Vagina (tissue), 2 donors: ENCODE measurements at places on chromosomes 11 and 22.

DNA sequence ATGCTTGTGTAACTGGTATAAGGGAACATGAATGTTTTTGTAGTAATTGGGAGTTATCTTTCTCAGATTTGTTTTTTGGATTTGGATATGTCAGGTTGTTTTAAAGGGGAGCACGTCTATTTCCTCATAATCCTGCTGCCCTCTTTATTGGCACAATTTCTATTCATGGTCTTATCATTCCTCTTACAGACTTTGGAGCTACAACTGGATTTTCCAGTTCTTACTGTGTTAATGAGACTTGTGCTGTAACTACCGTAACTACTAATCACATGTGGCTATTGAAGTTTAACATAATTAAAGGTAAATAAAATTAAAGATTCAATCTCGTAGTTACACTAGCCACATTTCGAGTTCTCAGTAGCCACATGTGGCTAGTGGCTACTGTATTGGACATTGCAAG is 1.9 kb downstream of the FDX1 start:
- DNase-seq, result no peak

DNA sequence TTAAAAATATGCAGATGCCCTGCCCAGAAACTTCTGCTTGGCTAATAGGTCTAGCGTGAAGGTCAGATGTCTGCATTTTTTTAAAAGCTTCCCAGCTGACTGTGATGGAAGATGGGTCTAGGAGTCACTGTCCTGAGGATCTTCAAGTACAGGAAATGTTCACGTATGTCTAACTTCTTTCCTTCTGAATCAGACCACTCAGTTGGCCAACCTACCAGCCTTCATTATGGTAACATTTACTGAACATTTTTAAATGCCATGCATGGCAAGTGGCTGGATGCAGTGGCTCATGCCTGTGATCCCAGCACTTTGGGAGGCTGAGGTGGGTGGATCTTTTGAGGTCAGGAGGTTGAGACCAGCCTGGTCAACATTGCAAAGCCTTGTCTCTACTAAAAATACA is 1.1 kb upstream of the PRG2 start:
- DNase-seq, result no peak

DNA sequence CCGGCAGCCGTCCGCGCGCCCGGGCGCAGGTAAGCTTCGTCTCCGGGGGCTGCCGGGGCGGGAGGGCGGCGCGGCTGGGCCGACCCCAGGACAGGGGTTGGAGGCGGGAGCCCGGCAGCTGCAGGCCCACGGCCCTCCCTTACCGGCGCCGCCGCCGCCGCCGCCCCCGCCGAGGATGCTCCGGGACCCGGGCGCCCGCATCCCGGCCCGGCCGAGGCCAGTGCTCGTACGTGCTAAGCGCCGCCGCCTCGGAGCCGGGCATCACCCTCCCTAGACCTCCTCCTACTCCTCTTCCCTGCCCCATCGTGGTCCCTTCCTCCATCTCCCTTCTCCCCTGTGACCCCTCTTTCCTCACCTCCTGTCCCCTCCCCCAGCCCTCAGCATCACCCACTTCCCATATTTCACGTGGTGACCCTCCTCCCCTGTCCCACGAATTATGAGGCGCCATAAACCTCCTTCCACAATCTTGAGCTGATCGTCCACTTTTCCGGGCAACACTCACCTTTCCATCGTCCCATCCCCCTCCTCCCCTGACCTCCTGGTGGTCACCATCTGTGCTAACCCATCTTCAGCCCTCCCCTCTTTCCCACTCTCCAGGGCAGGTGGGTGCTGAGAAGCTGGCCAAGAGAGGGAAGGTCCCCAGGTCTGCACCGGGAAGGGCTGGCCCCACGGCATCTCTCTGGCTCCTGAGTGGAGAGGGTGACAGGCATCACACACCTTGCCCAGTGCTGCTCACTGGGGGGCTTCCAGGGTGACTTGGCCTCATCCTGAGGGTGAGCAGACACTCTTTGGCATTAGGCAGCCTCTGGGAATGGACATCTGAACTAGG is 612 bp downstream of the ASPHD2 start:
- DNase-seq, result no peak

GRCh38 chr11:776561-777287 is 563 bp downstream of the GATD1 start:
- no peak for DNase-seq

- DNase-seq, result no peak
These were observed 34.6 kb upstream of the BID start for GRCh38 chr22:17808693-17809403.

- DNase-seq, result no peak
These were observed 85.0 kb downstream of the NAT10 start for GRCh38 chr11:34190192-34191139.

DNA sequence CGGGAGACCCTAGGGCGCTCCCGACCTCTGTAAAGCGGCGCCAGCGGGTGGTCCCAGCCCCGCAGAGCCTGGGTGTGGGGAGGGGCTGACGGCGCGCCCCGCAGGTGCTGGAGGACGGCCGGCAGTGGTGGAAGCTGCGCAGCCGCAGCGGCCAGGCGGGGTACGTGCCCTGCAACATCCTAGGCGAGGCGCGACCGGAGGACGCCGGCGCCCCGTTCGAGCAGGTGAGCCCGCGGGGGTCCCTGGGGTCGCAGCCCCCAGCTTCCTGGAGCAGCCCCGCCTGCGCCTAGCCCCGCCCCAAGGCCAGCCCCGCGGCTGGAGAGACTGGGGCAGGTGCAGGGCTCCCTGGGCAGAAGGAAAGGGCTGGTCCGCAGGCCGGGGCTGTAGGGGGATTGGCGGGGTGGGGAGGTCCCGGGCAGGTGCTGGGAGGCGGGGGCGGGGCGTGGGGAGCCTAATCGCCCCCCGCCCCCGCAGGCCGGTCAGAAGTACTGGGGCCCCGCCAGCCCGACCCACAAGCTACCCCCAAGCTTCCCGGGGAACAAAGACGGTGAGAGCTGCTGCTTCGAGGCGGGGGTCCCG is 19.7 kb downstream of the EPS8L2 start:
- no peak for DNase-seq

DNA sequence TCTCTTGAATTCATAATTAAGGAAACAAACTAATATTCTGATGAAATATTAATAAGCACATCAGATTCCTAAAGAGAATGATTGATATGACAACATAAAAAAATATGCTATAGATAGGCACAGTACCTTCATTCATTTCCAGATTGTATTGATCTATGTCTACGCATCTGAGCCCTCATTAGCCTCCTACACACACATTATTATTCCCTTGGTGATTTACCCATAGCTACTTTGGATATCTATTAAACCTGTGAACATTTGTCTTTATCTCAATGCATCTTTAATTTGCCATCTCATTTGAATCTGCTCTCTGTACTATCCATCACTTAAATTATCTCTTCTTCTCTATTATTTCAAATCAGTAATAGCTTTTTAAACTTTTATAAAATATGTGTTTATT is 18.4 kb downstream of the SESN3 start:
- DNase-seq, result no peak

- no peak for DNase-seq
These were observed 601.0 kb upstream of the RAG2 start for GRCh38 chr11:37199082-37199481.

DNA sequence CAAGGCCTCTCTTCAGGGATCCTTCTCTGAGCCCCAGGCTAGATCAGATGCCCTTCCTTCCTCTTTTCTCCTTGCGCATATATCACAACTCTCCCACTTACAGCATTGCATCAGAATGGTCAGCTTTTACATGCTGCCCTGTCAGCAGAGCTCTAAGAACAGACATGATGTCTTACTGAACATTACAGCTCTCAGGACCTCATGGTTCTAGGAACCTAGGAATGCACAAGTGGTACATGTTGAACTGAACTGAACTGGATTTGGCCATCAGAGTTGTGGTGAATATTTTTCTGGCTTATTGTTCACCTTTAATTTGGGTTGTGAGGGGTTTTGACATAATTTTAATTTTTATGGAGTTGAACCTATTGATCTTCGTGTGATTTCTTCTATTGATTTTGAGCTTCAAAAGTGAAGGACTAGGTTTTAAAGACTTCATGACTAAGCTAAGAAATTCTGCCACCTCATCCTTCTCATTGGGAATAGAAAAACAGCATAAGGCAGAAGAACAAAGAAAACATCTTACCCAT is 37.7 kb upstream of the SPON1 start:
- DNase-seq, result no peak

DNA sequence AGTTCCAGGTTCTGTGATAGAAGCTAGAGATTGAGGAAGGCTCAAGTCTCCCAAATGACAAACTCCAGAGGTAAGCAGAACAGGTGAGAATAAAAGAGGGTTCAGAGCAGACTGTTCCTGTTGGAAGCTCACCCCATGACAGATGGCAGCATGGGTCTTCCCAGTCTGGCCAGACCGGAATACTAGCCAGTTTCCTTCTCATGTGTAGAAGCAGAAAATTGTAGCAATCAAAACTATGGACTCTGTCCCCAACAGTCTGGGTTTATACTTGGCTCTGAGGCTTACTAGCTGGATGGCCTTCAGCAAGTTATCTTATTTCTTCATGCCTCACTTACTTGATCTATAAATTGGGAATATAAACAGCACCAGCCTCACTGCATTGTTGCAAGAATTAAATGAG is 494.8 kb downstream of the MN1 start:
- DNase-seq, result no peak

DNA sequence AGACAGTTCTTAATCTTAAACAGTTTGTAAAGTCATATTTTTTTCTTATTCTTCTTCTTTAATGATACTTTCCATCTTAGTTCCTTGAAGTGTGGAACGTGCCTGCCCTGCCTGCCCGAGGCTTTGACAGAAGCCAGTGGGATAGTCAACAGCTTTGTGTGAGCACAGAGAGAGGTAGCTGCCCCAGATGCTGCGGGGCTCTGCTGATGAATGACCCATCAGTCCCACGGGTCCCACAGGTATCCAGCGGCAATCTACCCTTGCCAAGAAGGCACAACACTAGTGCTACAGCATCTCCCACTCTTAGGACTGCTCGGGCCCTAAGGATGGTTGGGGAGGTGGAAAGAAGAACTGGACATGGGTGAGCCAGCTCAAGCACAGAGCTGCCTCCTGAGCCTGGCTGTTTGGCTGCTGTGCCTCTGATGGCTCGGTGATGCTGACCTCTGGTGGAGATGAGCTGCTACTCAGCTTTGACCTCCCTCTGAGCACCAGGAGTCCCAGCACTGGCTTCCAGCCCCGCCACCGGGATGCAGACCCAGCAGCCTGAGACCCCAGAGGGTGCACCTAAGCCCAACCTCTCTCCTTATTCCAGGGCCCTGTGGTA is 11.8 kb upstream of the APLNR start:
- no peak for DNase-seq

- DNase-seq, result no peak
These were observed 30.7 kb upstream of the CLDN5 start for GRCh38 chr22:19554834-19555404.

GRCh38 chr11:47387944-47388696 is 9.8 kb upstream of the SPI1 start:
- DNase-seq, result no peak

GRCh38 chr11:126731576-126732142 is 268.9 kb downstream of the KIRREL3 start:
- DNase-seq, result no peak

DNA sequence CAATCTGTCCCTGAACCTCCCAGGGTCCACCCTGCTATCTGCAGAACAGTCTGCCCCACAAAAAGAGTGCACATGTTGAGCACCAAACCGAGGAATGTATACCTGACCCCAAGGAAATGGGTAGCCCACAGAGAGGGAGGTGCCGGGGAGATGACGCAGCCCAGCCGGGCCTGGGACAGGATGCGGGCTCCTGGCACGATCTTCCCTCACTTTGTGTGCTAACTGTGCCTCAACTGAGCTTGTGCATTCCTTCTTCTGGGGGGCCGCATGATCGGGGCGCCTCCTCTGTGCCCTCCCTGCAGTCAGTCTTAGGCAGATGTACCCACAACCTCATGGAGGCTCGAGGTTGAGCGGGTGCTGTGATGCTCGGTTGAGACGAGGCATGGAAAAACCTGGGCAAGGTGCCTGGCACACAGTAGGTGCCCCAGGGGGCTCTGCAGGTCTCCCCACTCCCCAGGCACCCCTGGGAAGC is 2.4 kb downstream of the GAS2L1 start:
- DNase-seq, result no peak

DNA sequence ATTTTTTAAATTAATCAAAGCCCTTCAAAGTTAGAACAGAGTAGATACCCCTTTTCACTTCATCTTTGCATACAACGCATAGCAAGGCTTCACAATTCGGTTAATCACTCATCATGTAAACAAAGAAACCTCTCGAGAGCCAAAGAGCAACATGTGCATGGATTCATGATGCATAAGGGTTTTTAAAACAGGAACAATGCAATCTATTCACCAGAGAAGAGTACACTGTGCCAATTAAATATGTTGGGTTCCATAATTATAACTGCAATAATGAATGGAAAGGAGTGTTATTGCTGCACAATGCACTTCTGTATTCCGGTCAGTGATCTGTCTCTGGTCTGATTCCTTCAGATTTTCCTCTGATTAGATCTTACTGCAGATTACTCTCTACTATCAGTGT is 45.3 kb downstream of the CADM1 start:
- DNase-seq, result no peak

GRCh38 chr11:3044004-3044403 is 13.2 kb downstream of the CARS1 start:
- no peak for DNase-seq

DNA sequence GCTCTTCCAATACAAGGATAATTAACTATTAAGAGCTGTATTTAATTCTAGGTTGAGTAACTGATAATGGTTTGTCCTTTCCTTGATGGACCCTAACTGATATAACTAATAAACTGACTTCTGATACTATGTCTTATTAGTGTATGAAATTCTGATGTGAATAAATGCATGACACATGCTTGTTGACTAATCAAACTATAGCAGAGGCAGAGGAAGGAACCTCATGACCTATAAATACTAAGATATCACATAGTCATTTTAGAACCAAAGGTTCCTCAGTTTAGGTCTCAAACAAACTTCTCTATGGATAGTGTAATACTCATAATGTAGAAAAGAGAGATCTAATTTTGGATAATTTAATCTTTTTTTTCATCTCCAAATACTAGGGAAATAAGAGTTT is 4.8 kb upstream of the HBD start:
- no peak for DNase-seq

DNA sequence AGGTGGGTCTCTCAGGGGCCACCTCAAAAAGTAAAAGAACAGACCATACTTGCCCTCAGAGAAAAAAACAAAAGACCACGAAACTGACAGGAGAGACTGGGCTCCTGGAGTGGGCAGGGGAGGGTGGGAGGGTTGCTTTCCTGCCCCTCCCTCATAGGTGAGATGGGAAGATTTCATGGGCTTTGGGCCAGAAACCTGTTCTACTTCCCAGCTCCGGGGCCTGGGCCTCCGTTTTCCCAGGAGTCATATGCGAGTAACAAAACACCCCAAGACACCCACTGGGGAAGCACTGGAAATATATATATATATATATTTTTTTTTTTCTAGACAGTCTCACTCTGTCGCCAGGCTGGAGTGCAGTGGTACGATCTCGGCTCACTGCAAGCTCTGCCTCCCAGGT is 31.6 kb downstream of the TTLL1 start:
- DNase-seq, result no peak

GRCh38 chr11:37519781-37520180 is 921.7 kb upstream of the RAG2 start:
- no peak for DNase-seq

DNA sequence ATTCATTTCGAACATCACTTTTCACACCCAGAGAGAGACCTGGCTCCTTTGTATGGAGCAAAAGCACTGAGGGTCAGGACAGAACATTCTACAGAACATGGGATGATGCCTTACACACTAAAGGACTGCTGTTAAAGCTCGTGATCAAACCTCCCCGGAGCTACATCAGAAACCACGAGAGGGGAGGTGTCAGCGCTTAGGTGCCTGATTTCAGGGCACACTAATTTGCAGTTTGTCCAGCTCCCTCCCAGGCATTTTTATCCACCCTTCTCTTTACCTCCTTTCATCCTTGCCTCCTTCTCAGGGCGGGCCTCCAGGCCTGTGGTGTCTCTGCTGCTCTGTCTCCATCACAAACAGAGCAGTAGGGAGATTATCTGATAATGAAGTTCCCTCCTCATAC is 127.5 kb downstream of the VPREB1 start:
- DNase-seq, result no peak
